ENCODE measurements at places on chromosomes 2 and 18.

DNA sequence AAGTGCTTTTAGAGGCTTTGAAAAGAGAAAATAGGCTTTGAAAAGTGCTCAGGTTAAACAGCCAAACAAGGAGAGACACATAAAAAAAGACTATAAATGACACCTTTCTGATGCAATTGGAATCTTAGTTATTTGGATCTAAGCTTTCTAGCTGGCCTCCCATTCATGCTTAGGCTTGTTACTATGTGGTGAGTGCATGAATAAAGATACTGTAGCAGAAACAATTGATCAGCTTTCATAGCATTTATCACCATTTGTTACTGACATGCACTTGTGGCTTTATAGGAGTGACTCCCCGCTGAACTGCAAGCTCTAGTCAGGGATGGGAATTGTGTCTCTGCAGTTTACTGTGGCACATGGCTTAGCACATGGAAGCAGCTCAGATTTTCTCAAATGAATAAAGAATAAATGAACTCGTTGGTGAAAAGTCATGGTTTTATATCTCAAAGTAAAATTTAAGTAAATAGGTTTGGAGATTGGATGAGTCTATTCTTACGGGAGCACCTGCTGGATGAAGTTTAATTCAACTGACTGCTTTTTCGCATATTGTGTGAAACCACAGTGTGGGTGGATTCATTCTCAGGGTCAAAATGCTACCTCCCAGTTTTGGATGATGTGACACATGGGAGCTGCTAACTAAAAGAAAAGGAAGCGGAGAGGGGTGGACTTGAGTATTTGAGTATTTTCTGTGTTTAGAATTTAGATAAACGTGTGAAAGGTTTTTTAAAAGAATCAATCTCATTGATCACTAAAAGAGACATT lies 91.1 kb upstream of the NOL4 start:
- no peaks in the 10 kb centered on the region for H3K36me3 ChIP-seq
- H3K27ac ChIP-seq: no peak overlapping the region
- no peak overlapping the region for H3K4me3 ChIP-seq
- H3K4me1 ChIP-seq: no peaks in the 10 kb centered on the region
- H3K27me3 ChIP-seq: no peaks in the 10 kb centered on the region

- DNase-seq: no peak
- no peaks in the 10 kb centered on the region for H3K4me1 ChIP-seq
- no peaks in the 10 kb centered on the region for H3K27me3 ChIP-seq
- no peaks in the 10 kb centered on the region for H3K36me3 ChIP-seq
- H3K27ac ChIP-seq: no peak overlapping the region
- no peak overlapping the region for H3K4me3 ChIP-seq
These were observed 19.9 kb upstream of the PLEKHH2 start for GRCh38 chr2:43616967-43617680.

DNA sequence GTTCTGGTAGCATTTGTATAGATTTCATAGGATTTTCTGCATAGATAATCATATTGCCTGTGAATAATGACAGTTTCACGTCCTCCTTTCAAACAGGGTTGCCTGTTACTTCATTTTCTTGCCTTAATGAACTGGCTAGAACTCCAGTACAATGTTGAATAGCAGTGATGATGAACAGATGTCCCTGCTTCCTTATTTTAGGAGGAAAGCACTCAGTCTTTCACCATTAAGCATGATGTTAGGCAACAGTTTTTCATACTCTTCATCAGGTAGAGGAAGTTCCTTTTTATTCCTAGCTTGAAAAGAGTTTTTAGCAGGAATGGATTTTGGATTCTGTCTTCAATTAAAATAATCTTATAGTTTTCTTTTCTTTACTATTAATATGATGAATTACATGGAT lies 39.7 kb downstream of the C2orf76 start:
- H3K27ac ChIP-seq: no peak overlapping the region
- H3K4me3 ChIP-seq: no peak overlapping the region
- no peak for DNase-seq
- no peaks in the 10 kb centered on the region for H3K36me3 ChIP-seq
- no peaks in the 10 kb centered on the region for H3K4me1 ChIP-seq

DNA sequence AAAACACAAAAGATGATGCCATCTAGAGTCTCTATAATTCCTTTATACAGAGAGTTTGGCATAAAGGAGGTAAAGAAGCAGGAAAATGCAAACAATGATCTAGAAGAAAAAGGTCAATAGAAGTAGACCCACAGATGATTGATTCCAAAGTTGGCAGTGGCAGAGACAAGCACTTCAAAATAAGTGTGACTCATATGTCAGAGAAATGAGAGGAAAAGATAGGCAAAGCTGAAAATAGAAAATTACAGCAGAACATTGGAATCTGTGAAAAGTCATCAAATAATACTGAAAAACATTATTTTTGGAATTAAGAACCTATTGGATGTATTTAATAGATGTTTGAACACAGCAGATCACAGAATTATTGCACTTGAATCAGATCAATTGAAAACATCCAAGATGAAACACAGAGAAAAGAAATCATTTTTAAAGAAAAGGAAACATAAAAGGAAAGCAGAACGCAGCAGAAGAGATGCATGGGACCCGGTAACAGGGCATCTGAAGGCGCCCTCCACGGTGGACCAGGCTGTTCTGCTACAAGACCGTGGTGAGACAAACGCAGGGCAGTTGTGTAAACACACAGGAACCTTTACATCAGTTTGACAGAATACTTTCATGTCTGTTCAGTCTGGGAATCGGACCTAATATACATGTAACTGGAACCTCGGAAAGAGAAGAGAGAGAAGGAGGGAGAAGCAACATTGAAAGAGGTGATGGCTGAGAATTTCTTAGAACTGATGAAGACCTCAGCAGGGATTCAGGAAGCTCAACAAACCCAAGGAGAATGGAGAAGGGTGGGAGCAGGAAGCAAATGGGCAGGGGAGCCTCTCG lies 74.6 kb upstream of the GPC1 start:
- H3K27me3 ChIP-seq: no peaks in the 10 kb centered on the region
- no peaks in the 10 kb centered on the region for H3K36me3 ChIP-seq
- H3K4me3 ChIP-seq: no peak overlapping the region
- no peaks in the 10 kb centered on the region for H3K4me1 ChIP-seq

GRCh38 chr2:199814817-199815211 lies 36.2 kb downstream of the FTCDNL1 start:
- H3K27ac ChIP-seq: no peak overlapping the region
- no peak overlapping the region for H3K4me3 ChIP-seq
- no peaks in the 10 kb centered on the region for H3K27me3 ChIP-seq
- H3K4me1 ChIP-seq: peaks cover 5% of the 10 kb centered on the region
- no peak for DNase-seq
- H3K36me3 ChIP-seq: no peaks in the 10 kb centered on the region

Data from fibroblast of lung (primary cell).